ENCODE measurements at places on chromosomes 5 and 9.

GRCh38 chr9:15268782-15269181 lies 38.2 kb downstream of the TTC39B start:
- DNase-seq = no peak

DNA sequence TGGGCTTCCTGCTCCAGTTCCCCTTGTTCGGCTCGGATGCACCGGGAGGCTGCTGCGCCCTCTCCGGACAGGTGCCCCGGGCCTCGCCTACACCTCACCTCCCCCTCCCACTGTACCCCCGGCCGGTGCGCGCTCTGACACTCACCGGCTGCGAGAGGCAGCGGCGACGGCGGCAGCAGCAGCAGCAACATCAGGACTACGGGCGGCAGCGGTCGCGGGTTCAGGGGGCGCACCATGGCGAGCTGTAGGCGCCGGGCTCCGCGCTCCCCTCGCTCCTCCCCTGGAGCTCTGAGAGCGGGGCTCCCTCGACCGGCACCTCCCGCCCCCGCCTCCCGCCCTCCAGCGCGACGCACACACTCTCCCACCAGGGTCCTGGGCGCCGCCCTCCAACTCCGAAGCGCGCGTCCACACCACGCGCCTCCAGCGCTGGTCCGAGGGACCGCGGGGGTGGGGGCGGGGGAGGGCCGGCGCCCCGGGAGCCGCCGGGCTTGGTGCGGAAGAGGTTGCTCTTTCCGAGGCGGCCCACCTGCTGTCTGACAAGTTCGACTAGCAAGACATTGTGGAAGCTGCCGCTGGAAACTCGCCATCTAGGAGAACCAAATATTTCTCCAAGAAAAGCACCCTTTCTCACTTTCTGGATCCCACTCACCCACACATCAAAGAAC lies at the start of gene GFRA3:
Gene GFRA3, minus strand, starts transcription at position 433 of the 665 bp plus-strand sequence. Its CDS starts 197 bp downstream, at position 236.
- DNase-seq = no peak

- no peak for DNase-seq
Observed at GRCh38 chr5:11906497-11906896, 2.3 kb upstream of the CTNND2 start.

DNA sequence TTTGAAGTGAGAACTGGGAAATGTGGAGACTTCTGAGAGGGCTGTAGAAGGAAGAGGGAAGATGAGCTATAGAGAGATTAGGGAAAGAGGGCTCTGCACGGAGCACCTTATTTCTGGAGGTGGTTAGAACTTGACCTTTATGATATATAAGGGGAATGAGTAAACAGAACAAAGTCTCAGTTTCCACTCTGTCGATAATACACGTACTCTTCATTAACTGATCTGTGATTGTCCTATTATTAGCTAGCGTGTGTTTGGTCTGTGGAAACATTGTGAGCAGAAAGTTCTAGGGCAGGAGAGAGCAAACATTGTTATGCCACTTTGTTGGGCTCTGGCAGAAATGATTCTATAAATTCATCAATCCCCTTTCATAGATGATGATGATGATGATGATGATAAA lies 118.5 kb downstream of the UGCG start:
- no peak for DNase-seq

DNA sequence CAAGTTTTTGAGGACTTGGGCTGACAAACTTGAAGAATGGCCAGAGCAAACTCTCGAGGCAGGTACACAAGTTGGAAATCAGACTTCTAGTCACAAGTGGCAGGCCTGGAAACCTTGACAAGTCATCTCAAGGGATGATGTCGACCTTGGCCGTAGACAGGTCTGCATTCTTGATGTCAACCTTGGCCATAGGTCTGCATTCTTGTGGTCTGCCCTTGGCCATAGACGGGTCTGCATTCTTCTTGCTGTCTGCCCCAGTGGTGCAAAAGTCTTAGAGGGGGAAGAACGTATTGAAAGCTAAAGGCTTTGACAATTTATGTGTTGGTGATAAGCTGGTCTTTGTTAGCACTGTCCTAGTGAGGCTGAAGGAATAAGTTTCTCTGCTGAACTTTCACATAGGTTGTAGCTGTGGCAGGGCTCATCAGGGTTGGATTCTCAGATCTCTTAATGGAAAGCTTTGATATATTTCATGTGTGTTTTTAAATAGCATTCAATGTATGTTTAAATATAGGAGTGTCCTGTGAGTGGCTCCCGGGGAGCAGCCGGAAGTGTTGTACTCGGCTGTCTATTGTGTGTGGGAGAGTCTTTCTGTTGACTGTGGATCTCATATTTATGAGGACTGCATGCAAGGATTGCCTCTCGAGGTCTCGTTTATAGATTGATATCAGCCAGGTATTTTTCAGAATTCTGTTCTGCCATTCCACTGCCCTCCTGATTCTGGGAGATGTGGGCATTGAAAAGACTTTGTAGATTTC lies 27.0 kb downstream of the SUB1 start:
- DNase-seq = no peak

- DNase-seq = no peak
Observed at GRCh38 chr5:121296356-121296755, 555.3 kb upstream of the FTMT start.

DNA sequence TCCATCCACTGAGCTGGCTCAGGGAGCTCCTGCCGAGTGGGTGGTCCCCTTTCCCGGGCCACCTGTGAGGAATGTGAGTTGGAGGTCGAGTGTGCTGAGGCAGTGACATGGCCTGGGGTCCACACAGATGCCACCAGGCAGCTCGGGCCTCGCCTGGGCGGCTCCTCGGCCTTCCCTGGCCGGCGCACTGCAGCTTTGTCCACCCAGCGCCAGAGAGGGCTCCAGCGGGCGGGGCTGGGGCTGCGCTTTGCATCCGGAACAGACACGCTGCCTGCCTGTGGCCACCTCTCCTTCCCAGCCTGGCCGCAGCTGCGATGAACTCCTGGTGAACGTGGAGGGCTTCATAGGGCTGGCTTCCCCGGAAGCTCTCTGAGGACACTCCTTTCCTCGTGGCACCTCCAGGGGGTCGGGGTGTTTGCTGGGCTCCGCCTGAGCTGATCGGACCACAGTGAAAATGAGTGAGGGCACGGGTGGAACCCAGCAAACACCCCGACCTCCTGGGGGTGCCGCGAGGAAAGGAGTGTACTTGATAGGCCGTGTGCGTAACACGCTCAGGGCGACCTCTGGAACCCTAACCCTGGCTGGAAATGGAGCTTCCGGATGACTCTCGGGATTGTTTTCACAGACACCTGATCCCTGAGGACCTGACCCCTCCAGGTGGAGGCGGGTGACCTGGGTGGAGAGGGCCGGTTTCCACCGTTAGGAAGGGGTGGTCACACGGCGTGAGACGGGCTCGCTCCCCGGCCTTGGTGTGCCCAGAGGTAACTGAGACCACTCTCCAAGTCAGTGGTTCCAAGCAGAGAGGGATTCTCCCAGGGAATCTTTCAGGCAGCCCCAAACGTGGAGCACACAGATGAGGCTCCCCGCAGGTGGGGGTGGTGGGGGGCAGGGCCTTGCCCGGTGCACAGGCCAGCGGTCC lies 31.8 kb upstream of the RXRA start:
- no peak for DNase-seq

DNA sequence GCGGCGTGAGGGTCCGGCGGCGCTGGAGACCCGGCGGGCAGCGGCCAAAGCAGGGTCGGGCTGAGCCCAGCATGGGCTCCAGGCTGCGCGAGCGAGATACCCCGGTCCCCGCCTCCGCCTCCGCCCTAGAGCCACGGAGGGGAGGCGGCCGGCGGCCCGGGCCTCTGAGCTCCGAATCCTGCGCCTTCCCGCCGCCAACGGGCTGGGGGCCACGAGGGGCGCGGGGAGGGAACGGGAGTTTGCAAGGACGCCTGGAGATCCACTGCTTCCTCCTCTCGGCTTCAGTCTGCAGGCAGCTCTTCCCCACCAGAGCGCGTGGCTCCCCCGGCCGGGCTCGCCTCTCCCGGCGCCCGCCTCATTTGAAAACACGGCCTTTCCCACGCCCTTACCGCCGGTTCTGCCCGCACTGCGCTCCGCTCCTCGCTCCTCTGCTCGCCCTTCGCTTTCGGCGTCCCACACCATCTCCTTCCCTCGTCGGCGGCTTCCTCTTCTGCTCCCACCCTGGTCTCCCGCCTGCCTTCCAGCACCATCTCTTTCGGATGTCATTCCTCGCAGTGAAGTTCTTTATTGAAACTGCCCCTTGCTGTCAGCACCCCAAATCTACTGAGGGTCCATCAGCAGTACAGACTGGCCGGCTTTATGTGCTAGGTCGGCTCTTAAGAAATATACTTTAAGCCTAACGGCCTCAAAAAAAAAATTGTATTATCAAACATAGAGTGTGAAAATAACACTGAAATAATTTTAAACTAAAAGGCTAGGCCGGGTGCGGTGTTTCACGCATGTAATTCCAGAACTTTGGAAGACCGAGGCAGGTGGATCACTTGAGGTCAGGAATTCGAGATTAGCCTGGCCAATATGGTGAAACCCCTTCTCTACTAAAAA lies 105.0 kb upstream of the FAM120A start:
- DNase-seq = no peak

- no peak for DNase-seq
Observed at GRCh38 chr9:20495098-20495497, 127.2 kb downstream of the MLLT3 start.

DNA sequence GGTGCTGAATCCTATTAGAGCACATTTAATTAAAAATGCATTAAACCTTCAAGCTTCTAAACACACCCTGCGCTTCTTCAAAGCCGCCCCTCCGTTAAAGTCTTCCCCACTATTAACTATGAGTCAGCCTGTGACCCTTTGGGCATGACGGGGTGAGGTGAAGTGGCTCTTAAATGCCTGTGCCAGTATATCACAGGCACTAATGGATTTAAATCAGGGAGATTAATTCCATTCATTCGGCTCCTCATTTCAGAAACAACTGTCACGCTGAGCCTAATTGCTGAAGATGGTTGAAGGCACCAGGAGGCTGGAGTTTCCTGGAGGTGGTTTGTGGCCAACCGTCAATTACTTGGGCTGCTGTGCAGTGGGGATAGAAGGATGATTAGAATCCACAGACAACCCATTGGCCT lies 192.6 kb upstream of the MSX2 start:
- no peak for DNase-seq

DNA sequence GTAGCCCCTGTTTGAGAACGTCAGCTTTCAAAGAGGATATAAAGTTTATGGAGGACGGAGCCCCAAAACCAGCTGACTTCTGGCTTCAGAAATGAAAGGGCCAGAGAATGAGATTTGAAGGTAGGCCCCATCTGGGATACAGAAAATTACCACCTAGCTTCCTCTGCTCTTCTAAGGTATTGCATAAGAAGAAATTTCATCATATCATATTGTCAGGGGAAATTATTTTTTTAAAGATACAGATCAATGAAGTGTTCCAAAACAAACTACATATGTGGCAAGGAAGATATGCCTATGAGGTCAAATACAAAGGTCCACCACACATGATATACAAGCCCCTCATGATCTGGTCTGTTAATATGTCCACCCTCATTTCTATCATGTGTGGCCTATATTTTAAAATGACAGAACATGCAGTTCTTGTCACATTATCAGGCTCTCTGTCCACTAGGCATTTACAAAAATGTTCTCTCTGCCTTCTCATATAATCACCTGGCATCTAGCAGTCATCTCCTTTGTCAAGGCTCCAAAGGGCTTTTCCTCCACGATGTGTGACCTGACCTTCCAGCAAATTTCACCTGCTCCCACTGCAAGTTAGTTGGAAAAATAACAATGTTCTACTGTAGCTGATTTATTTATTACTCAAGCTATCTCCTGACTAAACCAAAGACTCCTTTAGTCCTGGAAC lies 83.1 kb downstream of the DPYSL3 start:
- DNase-seq = no peak

DNA sequence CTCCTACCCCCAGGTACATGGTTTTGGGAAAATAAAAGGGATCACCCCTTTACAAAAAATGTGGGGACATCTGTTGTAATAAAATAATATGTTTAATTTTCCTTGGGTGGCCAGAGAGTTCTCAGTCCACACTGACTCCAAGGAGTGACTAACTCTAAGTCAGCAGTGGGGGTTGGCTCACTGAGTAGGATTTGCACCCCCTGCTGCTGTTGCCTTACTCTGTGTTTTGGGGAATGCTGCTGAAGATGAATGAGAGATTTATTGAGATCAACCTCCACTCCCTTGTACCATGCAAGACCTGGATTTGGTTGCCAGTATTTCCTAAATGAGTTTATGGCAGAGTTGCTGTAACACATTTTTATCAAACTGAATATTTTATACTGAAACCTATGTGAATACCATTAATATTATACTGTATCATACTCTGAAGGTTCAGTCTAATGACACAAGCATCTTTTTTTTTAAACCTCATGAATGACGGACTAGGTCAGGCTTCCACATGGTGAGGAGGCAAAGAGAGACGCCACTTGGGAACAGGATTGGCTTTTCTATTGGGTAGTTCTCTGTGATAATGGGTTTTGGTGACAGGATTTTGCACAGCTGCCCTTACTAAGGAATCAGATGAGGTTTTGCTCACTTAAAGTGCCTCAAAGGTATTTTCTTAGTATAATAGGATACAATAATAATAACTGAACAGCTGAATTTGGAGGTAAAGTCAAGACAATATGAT lies 121.3 kb upstream of the OSMR start:
- DNase-seq = no peak

DNA sequence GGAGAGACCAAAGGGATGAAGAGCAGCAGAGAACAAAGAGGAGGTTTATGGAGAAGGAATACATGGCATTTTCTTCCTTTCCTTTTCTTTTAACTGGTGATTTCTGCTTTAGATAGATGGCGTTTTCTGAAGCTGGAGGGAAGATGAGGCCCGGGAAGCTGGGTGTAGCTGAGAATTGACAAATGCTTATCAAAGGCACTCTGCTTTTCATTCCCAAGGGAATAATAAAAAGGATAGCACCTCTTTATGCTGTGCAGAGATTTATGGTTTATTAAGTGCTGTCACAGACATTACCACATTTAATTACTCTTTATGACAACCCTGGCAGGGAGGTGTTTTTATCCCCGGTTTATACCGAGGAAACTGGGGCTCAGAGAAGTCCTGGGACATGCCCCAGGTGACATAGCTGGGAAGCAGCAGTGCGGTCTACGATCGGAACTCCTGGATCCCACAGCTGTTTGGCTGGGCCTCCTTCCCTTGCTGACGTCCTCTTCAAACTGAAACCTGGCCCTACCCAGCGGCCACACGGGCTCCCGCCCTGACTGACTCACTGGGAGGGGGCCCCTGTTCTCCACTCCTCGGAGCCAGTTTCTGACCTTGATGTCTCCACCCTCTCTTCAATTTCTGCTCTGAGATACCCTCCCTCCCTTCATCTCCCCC lies 8.2 kb upstream of the EPB41L4B start:
- DNase-seq = no peak

- no peak for DNase-seq
Observed at GRCh38 chr9:105357937-105358336, 89.9 kb upstream of the FSD1L start.

DNA sequence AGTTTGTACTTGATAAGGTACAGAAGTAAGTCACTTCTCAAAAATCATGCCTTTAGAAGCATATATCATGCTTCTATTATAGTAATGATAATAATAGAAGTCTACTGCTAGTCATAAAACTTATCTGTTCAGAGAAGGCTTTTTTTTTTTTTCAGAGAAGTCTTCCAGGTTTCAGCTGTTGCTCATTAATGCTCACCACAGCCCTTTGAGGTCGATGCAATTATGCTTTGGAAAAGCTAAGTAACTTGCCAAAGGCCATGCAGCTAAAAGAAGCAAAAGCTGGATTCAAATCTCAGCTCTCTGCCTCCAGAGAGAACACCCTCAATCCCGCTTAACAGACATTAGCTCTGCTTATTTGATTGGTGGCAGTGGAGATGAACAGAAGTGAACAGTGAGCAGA lies 150.8 kb downstream of the DOCK8 start:
- DNase-seq = no peak

Measured in DMS 273 treated with DMSO at 0.1 percent for 48 hours (cell line).